GM13976 (cell line): ENCODE measurements at places on chromosomes 11 and 22.

- DNase-seq, result no peak
Observed at GRCh38 chr22:44463151-44463550, 34.9 kb downstream of the RTL6 start.

DNA sequence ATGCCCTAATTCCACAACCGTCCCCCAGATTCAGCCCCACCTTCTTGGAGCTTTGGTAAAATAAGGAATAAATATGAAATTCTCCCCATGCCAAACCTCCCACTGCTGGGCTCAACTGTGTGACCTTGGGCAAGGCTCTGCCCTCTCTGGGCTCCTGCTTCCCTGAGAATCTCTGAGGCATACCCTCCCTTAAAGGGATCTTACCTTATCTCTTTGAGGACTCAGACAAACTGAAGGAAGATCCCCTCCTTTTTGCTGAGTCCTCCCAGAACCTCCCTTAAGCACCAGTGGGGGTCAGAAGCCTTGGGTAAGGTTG, 2.7 kb downstream of the CD248 start:
- no peak for DNase-seq

DNA sequence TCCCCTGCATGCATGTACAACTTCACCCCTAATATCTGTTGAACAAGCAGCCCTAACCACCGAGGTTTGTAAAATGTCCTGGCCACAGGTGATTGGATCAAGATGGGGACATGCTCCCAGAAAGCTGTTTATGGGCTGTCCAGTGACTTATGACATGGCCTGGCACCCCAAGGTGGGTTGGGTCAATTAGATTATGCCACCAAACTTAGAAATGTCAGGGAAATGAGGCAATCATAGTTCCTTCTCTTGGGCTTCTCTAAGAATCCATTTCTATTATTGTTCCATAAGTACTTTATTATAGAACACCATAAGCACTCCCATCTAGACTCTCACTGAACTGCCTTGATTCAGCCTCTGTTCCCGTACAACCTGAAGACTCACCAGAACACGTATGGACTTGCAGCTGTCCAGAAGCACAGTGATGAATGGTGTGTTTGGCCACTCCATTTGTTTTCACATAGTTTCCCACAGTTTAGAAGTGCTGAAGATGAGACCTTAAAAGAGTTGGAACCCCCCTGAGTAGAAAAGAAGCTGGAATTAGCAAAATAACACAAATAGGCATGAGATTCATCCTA, 45.5 kb upstream of the OLFML1 start:
- DNase-seq, result no peak

DNA sequence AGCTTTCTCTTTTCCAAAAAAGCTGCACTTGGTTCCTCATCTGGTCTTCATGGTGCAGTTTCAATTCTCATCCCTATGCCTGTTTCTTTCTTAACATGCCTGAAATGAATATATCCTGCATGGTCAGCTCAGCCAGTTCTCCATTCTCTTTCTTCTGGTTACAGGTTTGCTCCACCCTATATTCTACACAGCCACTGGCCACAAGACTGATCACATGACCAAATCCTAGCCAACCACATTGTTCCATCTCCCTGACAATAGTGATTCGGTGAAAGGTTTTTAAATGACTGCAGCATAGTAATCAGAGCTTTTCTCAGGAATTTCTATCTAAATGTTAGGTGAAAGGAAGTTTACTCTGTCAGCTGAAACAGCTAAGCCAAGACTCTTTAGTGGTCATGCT, 891.4 kb downstream of the METTL15 start:
- no peak for DNase-seq

DNA sequence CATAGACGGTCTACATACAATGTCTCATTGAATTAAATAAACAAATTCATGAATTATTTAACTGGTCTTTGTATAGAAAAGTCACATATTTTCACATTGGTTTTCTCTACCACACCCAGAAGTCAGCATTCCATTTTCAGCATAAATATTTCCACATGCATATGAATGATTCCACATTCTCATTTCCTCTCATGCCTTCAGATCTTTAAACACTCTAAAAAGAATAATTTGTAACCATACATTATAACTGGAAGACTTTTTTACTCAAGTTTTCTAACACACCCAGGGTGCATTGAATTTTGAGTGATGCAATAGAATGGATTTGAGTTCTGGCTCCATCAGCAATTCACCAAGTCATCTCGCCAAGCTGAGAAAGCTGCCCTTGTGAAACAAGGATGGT, 501.8 kb upstream of the TENM4 start:
- DNase-seq, result no peak

GRCh38 chr22:30028731-30029130, 51.5 kb upstream of the HORMAD2 start:
- no peak for DNase-seq

DNA sequence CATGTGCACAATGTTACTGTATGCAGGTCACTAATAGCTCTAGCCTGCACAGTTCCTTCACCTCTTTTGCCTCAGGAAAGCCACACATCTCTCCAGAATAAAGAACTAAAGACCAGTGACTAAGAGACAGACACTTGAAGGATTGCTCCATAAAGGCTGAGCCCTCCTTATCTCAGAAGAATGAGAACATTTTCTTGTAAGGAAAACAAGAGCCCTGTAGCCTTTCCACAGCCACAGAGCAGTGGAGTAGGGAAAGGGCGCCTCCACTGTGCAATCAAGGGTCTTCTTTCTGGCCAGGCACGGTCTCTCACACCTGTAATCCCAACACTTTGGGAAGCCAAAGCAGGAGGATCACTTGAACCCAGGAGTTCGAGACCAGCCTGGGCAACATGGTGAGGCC, 202.6 kb upstream of the TMEM45B start:
- no peak for DNase-seq

- DNase-seq, result no peak
Observed at GRCh38 chr11:32137263-32137662, 46.4 kb downstream of the RCN1 start.

DNA sequence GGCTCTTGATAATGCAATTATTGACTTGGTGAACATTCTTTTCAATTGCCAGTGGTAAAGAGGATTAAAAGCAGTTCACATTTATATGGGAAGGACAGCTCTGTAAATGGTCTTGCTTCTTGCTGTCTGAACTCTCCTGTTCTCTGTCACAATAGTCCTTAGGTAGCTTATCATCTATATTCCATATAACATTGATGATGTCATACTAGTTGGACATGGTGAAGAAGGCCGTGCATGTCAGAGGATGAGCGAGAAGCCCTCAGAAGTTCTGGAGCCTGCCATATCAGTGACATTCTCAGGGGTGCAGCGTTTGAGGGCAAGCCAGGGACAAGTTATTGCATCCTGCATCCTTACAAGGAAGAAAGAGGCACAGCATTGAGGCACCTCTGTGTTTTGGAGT, 2.6 kb upstream of the CHKB start:
- no peak for DNase-seq

DNA sequence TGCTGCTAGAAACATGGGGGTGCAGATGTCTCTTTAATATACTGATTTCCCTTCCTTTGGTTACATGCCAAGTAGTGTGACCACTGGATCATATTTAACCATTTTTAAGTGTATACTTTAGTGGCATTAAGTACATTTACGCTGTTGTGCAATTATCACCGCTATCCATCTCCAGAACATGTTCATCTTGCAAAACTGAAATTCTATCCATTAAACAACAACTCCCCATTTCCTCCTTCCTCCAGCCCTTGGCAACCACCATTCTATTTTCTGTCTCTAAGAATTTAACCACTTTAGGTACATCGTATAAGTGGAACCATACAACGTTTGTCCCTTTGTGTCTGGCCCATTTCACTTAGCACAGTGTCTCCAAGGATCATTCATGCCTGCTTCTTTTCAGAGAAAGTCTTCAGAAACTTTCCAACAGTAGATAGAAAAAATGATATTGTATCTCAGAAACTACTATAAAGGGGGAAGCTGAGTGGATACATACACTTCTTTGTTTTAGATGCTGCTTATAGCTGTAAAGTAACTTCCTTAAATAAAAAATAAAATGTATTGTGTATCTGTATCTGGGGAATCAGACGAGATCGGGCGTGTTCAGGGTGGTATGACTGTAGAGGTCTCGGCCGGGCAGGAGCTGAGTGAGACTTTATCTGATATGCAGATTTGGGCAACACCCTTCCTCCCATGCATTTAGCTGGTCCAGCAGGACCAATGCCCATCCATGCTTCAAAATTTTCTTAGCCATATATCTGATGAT, 44.6 kb upstream of the ZBED5 start:
- no peak for DNase-seq

DNA sequence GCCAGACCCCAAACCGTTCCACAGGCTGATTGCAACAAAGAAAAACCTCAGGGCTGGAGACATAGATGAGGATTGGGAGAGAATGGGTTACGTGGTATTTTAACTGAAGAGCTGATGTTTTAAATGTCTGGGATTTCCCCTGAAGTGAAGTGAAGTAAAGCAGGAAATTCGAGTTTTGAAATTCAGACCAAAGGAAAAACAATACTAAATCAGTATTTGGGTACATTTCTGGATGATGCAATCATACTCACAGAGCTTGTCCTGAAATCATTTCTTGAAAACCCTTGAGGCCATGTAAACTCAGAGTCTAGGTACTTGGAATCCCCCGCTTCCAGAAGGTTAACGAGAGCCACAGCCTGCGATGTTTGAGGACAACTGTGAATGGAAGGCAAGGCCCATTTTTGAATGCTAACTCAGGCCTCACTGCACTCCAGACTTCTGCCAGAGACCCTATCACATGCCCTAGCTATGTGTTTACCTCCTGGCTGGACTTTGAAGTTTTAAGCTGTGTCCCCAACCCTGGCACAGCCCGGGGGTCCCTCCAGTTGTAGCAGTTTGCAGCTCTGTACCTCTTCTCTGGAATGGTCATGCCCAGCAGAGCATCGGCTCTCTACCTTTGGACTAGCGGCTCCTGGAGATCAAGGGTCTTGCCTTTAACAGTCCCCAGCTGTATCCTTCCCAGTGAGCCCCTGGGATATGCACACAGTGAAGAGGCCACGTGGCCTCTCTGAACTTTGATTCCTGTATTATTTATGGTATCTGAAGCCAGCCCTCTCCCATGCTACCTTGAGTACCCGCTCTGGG, 5.4 kb upstream of the FTH1 start:
- peak; percentile 54 for DNase-seq

DNA sequence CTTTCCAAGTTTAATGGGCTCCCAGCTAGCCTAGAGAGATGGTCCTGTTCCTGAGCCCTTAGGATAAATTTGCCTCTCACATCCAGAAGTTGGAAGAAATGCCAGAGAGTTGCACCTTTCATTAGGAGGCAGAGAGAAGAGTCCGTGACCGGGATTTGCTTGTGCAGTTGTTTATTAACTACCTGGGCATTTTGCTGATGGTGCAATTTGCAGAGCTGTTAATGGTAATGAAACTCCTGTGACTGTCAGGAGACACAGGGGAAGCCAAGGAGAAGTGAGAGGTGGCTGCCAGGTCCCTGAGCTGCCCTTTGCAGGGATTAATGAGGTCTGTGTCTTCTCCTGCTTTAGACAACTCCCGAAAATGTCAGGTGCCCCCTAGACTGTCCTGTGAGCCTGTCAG, 69.1 kb upstream of the B3GAT1 start:
- no peak for DNase-seq

DNA sequence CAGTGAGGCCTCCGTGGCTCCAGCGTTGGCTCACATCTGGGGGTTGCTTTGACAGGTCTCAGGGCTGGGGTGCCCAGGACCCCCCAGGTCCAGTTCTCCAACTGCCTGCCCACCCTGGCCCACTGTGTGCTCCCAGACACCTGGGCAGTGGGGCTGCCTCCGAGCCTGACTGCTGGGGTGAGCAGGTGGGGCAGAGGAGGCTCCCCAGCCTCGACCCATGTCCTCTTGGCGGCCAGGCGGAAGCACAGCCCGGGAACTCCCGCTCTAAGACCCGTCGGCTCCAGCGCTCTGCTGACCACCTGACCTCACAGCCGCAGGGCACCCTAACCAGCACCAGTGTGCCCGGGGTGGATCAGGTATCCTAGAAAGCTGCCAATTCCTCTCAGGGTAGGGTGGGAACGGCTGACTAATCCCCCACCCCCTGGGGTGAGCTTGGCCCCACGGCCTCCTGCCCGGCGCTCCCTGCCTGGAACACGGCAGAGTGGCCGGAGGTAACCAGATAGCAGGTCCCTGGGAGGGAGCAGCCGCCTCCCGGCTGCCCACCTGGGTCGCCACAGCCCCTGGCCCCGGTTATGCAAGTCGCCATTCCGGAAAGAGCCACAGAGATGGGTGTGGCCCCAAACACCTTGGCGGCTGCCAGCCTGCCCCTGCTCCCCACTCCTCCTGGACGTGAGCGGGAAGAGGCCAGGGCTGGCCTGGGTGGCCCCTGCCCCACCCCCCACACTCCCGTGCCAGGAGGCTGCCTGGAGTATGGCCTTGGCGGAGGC, 19.2 kb upstream of the MUC5B start:
- peak; percentile 17 for DNase-seq

DNA sequence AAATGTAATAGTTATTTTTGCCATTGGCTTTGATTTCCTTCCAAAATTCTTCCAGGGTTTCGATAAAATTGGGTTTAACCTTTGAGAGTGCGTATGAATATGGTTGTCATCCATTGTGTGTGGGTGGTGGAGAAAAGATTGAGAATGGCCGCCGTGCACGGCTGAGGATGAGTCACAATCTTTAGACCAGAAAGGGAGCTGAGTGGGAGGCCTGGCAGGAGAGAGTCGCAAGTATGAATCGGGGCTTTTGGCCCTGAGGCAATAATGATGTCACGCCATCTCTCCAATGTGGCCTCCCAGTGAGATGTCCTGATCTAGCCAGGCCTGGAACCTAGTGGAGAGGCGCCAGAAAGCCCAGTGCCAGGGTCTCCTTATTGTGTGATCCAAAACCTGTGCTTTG, 33.1 kb upstream of the SMPD1 start:
- no peak for DNase-seq

DNA sequence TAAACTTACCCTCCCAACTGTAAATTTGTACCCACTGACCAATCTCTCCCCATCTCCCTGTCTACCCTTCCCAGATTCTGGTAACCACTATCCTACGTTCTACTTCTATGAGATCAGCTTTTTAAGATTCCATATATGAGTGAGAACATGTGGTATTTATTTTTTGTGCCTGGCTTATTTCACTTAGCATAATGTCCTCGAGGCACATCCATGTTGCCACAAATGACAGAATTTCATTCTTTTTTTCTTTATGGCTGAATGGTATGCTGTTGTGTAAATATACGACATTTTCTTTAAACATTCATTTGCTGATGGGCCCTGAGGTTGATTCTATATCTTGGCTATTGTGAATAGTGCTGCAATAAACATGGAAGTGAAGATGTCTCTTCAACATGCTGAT, 74.7 kb upstream of the RRM1 start:
- no peak for DNase-seq

- DNase-seq, result no peak
Observed at GRCh38 chr11:129639300-129639699, 176.3 kb upstream of the TMEM45B start.

DNA sequence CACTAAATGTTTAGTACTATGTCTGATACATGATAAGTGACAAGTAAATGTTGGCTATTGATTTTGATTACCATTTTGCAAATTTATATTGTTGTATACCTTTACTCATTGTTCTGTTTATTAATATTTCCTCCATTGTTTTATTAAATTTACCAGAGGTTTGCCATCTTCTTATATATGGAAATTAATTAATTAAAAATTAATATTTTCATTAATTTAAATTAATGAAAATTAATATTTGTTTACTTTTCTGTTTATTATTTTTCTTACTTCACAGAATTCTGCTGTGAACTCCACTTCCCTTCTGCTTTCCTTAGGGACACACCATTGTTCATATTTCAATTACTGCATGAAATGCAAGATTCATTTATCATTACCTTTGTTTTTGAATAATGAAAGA, 331.0 kb downstream of the LARGE1 start:
- no peak for DNase-seq

- no peak for DNase-seq
Observed at GRCh38 chr22:32103658-32104315, 55.3 kb downstream of the C22orf42 start.
